ENCODE measurements at places on chromosomes 7 and 10. TPM values are rescaled to one million over a fixed set of nuclear protein-coding genes. Genes with fewer than 3 reads are reported as not detected.

HTRA1 gene
- 9.0 TPM for total RNA-seq

GAD2 gene
- not detected for total RNA-seq

TRIM50 gene
- total RNA-seq = not detected

PDE1C gene
- 1.1 TPM for total RNA-seq

DNA sequence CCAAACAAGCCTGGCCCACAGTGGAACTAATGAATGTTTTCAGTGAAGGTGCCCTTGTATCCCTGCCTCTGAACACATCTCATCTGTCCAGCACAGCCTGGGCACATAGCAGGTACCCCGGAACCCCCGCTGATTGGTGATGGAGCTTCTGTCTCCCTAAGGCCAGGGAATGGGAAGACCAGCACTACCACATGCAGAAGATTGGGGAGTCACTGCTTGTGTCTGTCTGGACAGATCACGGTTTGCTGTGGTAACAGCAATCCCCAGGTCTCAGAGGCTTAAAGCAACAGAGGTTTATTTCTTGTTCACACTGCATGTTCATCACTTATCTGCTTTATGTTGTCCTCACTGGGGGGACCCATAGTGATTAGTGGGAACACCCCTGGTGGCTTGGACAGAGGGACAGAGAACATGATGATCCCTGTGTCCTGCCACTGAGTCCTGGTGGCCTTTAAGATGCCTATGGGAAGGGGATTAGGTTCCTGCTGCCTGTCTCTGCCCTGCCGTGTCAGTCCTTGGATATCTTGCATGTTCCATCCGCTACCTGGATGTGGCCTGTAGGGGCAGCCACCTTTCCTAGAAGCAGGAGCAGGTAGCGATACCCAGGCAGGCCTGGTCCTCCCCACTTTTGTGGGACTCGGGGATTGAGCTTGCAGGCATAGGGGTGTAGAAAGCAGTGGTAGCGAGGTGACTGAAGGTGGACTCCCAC, 3.6 kb downstream of the TSPAN14 start:
- no peak for DNase-seq

DNA sequence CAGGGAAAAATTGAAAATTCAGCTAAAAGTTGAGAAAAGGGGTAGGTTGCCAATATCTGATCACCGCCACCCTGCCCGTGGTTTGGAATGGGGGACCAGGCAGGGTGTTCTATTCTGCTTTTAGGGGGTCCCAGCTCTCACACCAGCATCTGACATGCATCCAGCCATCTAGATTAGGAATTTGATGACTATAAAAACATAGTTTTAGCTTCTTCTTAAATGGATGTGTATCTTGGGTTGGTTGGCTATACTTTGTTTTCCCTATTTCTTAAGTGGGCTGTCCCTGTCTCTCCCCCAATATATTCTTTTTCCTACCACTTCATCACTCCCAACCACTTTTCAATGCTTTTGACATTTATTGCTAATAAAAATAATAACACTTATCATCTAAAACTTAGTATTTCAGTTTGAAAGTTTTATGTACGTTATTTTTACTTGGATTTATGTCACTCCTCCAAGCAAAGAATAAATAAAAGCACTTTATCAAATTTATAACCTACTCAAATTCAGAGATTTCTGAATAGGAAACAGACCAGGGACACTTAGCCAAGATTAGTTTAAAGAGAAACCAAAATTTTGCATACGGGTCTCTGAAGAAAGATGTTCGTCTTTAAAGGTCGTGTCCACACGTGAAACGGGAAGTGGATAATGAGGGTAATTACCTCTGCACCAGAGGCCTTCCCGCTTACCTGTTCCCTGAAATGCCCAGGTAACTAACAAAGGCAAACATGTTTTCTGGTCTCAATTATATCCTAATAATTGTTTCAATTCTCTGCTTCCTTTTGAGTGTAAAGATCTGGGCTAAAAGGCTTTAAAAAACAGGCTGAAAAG, 233.2 kb upstream of the AUTS2 start:
- no peak for DNase-seq

- no peak for DNase-seq
Observed at GRCh38 chr7:108380517-108380916, 75.7 kb downstream of the NRCAM start.

DNA sequence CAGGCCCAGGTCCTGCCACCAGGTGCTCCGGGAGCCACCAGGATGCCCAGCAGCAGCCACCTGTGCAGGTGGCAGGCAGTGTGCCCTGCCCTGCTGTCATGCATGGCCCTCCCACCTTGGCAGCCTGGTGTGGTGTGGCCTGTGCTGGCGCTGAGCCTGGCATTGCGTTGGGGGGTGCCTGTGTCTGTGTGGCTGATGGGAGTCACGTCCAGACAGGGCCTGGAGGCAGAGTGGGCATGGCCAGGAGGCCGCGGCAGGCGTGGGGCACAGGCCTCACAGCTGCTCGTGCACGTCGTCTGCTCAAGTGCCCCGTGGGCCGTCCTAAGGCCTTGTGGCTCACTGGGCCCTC, 8.7 kb downstream of the TTYH3 start:
- DNase-seq = no peak

DNA sequence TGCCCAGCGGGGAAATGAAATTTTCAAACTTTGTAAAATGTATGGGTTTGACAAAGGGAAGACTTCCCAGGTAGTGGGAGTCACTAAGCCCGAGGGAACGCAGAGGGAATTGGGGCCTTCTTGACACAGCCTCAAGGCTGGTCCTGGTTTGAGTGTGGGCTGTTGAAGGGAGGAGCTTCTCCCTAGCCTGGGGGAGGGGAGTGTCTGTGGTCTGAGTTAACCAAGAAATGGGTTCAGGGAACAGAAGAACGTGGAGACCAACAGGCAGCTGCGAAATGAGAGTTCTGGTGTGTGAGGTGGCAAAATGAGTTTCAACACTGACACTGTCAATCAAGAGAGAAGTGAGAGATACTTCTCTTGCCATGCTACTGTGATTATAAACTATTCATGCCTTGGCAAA, 32.7 kb upstream of the BAMBI start:
- no peak for DNase-seq
